GM06990 (cell line): ENCODE measurements at places on chromosomes 5 and 9.

- DNase-seq: no peak
Observed at GRCh38 chr5:28286566-28286965, 1248.2 kb upstream of the CDH9 start.

DNA sequence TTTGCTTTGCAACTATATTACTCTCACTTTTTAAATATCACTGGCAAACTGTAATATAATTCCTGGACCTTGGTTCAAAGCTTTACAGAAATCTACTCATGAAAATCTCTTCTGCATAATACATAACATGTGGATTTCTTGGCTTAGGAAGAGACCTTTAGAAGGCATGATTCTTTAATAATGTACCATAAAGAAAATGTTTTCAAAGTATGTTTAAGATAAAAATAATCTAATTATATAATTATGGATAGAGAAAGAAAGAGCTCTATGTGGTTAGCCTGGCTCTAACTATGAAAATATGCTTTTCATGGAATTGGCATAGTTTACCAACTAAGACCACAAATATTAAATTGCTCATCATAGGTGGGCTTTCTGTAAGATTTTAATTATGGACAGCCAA is 817.8 kb downstream of the TLE1 start:
- no peak for DNase-seq

- no peak for DNase-seq
Observed at GRCh38 chr9:114390952-114391351, 3.2 kb upstream of the AKNA start.

- no peak for DNase-seq
Observed at GRCh38 chr5:173242675-173243121, 7.7 kb upstream of the NKX2-5 start.

GRCh38 chr9:105679257-105680022 is 14.9 kb upstream of the TMEM38B start:
- DNase-seq: no peak

DNA sequence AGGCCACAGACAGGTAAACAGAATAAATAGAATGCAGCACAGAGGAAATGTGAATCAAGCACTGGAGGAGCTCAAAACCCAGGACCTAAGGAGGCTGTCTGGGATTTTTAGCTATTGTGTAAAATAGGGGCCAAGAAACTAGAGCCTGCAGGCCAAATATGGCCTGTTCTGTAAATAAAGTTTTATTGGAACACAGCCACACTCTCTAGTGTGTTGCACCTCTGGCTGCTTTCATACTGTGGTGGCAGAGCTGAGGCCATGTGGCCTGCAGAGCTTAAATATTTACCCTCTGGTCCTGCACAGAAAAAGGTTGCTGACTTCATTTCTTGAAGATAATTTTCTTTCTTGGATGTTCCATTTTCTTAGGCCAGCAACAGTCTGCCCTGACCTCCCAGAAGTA is 136.4 kb downstream of the WDR41 start:
- no peak for DNase-seq

GRCh38 chr5:101866473-101866872 is 429.6 kb downstream of the SLCO4C1 start:
- DNase-seq: no peak

GRCh38 chr5:59095480-59095879 is 512.6 kb downstream of the RAB3C start:
- no peak for DNase-seq

GRCh38 chr5:134226441-134227192 is 744 bp upstream of the PPP2CA start:
- no peak for DNase-seq

GRCh38 chr9:12163723-12164458 is 529.3 kb upstream of the TYRP1 start:
- DNase-seq: no peak

DNA sequence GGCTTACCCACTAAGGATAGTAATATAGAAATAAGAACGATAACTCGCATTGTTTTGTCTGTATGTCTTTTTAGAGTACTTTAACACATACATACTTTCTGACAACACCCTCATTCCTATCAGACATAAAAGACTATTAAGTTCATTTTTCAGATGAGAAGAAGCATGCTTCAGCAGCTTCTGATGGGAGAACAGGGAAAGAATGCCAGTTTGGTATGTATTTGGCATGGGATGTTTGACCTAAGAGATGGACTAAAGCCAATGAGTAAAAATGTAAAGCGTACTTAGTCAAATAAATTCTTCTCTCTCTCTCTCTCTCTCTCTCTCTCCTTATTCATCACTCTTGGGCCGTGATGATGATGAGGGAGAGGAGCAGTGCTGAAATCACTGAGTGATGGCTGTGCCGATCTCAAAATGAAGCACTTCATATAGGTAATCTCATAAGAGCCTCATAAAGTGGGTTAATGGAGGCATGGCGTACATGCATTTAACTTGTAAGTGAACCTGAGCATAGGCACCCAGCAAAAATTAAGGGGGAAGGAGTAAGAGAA is 71.5 kb downstream of the SLIT3 start:
- no peak for DNase-seq

DNA sequence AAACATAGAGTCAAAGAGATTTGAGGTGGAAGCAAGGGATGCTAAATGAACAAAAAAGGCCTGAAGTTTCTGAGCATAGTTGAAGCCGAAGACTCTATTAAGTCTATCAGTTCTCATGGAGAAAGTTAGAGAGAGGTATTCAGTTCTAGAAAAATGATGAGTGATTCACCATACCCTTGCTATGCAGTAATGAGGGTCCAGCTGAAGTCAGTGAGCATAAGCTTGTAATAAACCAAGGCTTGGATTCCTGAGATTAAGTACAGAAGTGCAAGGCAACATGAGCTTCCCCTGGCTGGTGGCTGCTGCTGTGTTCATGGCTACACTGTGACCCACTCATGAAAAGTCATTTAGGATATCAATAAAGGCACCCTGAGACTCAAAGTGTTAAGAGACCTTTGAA is 129.7 kb upstream of the MTAP start:
- no peak for DNase-seq

DNA sequence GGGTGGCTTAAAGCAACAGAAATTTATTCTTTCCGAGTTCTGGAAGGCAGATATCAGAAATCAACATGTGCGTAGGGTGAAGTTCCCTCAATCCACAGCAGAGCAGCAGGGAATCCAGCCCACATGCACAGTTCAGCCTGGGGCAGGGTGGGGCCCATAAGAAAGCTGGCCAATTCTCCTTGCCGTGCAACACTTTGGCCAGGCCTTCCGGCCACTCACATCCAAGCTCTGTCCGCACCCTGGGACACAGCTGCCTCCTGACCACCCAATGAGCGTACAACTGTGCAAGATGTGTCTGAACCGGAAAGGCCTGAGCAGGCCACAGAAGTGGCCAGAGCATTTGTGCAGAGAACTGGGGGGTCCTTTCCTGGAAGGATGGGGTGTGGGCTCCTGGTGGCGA is 274.9 kb downstream of the GADD45G start:
- no peak for DNase-seq

- no peak for DNase-seq
Observed at GRCh38 chr5:139275956-139276355, 17.6 kb upstream of the MATR3 start.

DNA sequence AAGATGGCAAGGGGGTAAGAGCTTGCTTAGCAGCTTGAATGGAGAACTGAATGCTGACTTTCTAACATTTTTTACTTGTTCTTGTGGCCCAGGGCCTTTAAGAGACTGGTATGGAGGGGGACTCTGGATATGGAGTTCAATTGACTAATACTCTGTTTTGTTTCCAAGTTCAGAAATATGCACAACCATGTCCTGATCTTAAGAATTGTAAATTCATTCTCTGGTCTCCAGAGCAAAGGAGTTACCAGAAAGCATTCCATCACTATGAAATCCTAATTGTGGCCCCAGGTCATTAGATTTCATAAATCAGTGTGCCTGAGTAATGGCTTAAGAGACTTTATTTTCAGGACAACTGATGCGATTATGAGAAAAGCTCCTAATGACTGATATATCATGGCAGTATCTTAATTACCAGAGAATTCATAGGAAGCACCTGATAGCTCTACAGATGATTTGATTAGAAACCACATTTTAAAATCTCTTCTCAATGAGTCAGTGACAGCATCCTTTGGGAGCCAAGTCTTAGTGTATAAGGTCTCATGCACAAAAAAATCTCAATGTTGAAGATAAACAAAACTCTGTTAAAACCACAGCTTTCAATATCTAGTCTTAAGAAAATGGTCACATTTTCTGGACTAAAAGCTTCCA is 613.6 kb upstream of the KLF4 start:
- no peak for DNase-seq

GRCh38 chr9:3006851-3007250 is 163.0 kb upstream of the PUM3 start:
- no peak for DNase-seq

GRCh38 chr9:111561165-111561719 is 36.3 kb downstream of the ZNF483 start:
- DNase-seq: no peak

DNA sequence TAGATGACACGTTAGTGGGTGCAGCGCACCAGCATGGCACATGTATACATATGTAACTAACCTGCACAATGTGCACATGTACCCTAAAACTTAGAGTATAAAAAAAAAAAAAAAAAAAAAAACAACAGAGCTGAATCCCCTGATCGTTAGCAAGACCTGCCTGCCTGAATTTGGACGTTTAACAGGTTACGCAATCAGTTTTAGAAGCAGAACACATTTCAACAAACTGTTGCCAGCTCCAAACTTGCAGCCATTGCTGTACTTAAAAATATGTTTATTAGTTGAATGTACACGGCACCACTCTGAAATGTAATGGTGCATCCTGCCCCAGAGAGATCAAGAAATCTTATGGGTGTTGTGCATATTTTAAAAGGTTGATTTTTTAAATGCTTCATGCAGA is 680.0 kb downstream of the TLE4 start:
- DNase-seq: no peak

- DNase-seq: no peak
Observed at GRCh38 chr9:123883634-123884033, 46.3 kb downstream of the DENND1A start.

DNA sequence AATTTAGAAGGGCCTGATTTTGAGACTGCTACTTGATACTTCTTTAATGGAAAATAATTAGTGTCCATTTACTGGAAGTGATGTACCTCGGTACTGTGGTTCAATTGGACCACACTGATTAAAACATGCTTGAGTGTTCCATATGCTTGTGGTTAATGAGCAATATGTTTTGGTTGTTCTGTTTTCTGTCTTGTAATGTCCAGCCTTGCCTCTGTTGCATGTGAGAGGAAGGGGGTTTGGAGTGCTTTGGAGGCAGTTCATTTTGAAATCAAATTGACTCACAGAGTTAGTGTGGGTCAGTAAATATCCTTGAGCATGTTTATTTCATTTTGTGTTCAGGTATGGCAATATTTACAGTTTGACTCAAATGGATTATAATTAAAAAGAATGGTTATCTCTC is 334.4 kb downstream of the ARHGEF28 start:
- DNase-seq: no peak
